ENCODE measurements at places on chromosomes 2 and 18. TPM values are rescaled to one million over a fixed set of nuclear protein-coding genes. Genes with fewer than 3 reads are reported as not detected.

GRCh38 chr18:42004653-42005052 is 49.6 kb downstream of the PIK3C3 start:
- no peak overlapping the region for H3K27ac ChIP-seq
- H3K36me3 ChIP-seq: peaks cover 49% of the 10 kb centered on the region
- no peak for DNase-seq
- H3K27me3 ChIP-seq: no peaks in the 10 kb centered on the region
- no peaks in the 10 kb centered on the region for H3K4me1 ChIP-seq
- no peak overlapping the region for H3K4me3 ChIP-seq

The ASB1 gene
- 22.3 TPM for total RNA-seq

The ACADL gene
- 2.1 TPM for total RNA-seq

- no peak for DNase-seq
- no peak overlapping the region for H3K27ac ChIP-seq
- H3K4me3 ChIP-seq: no peak overlapping the region
- H3K27me3 ChIP-seq: no peaks in the 10 kb centered on the region
- no peaks in the 10 kb centered on the region for H3K36me3 ChIP-seq
These were observed 151.5 kb downstream of the SLC8A1 start for GRCh38 chr2:40300391-40300790.

Measured in type B pancreatic cell (in vitro differentiated cells).